ENCODE measurements at places on chromosomes 16 and 17.

DNA sequence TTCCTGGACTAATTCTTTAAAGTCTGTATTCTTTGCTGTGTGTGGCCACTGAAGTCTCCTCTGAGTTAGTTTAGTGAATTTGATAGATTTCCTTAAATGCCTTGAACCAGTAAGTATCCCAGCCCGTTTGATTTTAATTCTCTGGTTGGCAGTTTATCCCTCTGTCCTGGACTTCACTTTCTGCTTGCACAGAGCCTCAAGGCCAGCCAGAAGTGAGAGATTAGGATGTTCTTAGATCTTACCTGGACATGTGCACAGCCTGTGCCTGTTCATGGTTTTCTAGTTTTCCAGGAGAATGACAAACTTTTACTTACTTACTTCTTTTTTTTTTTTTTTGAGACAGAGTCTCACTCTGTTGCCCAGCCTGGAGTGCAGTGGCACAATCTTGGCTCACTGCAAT is 10.8 kb upstream of the SLC38A7 start:
- no peak for DNase-seq

DNA sequence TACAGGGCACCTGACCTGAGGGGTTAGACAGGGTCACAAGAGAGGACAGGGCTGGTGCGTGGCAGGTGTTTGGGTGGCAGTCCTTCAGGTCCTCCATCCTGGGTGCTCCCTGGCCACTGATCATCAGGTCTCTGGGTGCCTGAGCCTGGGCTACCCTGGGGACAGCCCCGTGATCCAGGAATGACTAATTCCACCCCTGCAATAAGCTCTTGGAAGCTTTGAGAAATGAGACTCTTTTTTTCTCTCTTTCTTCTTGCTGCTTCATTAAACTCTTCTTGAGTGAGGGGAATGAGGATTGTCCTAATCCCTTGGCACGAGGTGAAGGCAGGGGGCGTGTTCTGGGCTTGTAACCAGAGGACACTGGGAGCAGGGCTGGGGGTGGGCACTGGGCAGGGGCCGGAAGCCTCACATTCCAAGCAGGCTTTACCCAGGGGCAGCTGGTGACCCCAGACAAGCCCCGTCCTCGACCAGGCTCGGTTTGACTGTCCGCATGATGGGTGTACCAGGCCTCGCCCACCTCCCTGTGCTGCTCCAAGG is 21.4 kb upstream of the SPNS2 start:
- DNase-seq, result no peak

- DNase-seq, result no peak
These were observed 64.6 kb downstream of the CDK5R1 start for GRCh38 chr17:32551186-32551955.

DNA sequence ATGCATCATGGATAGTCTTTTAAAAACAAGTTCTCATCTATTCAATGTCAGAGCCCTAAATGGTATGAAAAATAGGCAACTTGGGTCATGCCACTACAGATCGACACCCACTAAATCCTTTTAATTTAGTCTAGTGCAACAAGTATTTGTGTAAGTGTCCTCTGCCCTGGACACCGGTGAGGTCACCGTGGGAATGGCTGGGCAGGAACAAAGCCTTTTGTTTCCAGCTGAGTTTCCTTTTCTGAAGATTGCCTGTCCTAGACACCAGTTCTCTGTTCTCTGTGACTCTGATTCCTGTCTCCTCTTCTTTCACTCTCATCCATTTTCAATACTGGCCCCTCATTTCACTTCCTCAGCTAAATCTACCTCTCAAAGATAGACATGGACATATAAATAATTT is 446.5 kb downstream of the MAF start:
- DNase-seq, result no peak

DNA sequence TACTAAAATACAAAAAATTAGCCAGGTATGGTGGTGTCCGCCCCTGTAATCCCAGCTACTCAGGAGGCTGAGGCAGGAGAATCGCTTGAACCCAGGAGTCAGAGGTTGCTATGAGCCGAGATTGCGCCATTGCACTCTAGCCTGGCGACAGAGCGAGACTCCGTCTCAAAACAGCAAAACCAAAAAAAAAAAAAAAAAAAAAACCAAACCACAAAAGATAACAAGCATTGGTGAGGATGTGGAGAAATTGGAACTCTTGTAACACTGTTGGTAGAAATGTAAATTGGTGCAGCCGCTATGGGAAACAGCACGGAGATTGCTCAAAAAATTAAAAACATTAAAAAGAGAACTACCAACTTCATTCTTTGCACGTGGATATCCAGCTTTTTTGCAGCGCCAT is 119.4 kb downstream of the OR1D5 start:
- no peak for DNase-seq

- DNase-seq, result peak; percentile 57
These were observed 5.0 kb upstream of the KRT13 start for GRCh38 chr17:41510251-41511065.

DNA sequence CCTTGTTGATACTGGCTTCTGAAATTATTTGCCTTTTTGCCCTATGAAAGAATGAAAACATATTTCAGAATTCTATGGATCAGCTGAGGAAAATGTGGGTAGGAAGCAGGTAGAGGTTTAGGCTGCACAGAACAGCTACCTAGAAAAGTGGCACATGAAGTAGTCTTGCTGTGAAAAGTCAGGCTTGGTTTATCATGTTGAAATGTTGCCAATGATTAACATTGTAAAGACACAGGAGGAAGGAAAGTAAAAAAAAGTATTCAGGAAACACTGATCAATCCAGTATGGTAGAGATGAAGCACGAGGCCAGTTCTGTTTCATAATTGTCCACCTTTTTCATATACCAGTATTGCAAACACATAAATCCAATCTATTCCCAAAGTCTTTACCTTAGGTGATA is 29.9 kb downstream of the ABCA6 start:
- DNase-seq, result no peak

DNA sequence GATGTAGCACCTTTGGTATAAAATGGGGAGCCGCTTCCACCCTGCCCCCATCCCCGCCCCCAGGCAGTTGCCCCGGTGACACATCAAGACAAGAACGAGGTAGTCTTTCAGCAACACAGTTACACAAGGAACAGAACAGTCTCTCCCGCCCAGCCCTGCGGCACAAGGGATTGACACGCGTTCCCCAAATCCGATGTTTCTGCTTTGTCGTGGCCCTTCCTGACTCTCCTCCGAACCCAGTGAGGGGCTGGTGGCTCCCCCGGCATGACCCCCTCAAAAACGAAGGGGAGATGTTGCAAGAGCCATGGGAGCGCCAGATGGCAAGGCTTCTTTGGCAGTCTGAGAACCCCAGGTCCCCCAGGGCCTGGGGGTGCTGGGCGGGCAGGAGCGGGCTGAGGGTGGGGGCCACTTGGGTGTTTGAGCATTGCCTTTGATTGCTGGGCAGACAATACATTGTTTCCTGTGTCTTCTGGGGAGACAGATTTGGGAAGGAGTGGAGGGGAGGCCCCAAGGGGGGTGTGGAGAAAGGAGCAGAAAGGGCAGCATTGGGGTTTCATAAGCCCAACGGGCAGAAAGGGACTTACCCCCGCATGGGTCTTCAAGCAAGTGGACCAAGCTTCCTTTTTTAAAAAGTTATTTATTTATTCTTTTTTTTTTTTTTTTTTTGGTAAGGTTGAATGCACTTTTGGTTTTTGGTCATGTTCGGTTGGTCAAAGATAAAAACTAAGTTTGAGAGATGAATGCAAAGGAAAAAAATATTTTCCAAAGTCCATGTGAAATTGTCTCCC is 16.6 kb downstream of the COL1A1 start:
- no peak for DNase-seq

- no peak for DNase-seq
These were observed 19.8 kb downstream of the SLC7A5 start for GRCh38 chr16:87849419-87850008.

DNA sequence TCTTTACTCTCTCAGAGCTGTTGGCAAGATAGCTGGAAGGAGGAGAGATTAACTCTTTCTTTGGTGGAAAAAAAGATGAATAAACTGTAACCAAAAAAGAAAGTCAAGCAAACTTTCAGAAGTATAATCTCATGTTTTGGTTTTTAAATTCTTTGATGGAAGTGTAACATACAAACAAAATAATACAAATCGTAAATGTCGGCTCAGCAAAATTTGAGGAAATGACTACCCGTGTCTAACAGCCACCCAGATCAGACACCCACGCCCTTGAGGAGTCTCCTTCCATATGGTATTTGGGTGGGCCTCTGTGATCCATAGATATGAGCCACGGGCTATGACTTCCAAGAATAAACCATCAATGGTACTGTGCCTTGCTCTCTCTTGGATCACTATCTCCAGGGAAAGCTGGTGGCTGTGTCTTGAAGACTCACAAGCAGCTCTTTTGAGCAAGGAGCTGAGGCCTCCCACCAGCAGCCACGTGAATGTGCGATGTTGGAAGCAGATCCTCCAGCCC is 9.6 kb upstream of the CD300C start:
- DNase-seq, result no peak

DNA sequence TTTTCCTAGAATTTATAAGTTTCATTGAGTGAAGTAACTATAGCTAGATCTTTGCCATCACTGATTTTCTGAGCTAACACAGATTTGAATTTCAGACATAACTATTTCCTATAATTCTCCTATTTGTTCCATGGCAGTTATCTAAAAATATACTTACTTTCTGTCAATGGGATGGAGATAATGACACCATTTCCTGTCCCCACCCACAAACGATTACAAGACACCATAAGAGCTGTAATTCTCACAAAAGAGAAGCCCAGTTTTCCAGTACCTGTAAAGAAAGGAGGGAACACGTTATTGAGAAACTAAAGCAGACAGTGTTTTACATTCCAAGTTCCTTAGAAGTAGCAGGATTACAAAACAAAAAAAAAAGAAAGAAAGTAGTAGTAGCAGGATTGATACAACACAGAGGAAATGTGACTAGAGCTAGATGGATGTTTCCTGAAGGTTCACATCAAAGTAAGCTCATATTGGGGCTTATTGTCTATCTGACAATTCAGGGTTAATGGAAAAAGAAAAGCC is 110.9 kb upstream of the TOB1 start:
- DNase-seq, result no peak
